Urothelium cell line (cell line): ENCODE measurements at places on chromosomes 3 and 15.

DNA sequence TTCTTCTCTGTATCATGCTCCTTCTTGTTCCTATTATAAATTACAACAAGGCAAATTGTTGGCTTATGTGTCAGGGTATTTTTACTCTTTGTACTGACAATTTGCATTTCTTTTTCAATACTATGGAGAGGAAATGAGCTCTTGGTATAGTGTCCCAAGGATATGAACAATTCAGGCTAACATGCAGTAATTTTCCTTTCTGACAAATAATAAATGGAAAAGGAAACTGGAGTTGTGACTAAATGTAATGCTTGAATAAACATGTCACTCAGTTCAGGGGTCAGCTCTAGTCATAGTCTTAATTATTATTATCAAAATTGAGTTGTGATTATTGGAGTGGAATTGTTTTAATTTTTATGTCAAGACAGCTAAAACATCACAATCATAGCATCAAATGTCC is 256.0 kb upstream of the ZPLD1 start:
- no peak for DNase-seq

DNA sequence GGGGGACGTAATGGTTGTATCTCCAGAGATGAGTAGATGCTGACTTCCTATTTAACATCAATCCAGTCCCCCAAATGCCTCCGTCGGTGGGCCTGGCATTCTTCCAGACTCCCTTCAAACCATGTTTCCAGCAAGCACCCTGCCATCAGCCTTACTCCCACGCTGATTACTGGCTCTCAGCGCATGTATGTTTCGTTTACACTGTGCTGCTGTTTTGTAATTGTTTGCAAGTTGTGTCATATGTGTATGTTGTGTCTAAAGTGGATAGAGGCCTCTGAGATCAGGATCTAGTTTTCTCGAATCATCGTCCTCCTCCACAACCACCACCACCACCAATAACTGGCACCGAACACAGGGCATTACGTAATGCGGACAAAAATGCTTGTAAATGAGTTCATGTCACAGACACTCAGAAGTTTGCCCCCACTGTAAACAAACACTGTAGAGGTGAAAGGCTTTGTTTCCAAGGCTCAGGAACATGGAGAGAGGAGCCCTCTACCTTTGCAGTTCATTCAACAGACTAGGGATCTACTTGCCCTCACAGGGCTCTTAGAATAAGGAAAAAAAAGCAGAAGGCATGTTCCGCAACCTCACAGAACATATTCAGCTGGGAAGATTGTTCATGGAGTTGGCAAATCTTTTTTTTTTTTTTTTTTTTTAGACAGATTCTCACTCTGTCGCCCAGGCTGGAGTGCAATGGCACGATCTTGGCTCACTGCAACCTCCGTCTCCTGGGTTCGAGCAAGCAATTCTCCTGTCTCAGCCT is 46.1 kb upstream of the SEMA4B start:
- DNase-seq = peak; percentile 84

GRCh38 chr3:138395865-138396751 is 38.3 kb upstream of the ESYT3 start:
- DNase-seq = no peak

GRCh38 chr15:81270188-81270587 is 53.8 kb downstream of the STARD5 start:
- no peak for DNase-seq

DNA sequence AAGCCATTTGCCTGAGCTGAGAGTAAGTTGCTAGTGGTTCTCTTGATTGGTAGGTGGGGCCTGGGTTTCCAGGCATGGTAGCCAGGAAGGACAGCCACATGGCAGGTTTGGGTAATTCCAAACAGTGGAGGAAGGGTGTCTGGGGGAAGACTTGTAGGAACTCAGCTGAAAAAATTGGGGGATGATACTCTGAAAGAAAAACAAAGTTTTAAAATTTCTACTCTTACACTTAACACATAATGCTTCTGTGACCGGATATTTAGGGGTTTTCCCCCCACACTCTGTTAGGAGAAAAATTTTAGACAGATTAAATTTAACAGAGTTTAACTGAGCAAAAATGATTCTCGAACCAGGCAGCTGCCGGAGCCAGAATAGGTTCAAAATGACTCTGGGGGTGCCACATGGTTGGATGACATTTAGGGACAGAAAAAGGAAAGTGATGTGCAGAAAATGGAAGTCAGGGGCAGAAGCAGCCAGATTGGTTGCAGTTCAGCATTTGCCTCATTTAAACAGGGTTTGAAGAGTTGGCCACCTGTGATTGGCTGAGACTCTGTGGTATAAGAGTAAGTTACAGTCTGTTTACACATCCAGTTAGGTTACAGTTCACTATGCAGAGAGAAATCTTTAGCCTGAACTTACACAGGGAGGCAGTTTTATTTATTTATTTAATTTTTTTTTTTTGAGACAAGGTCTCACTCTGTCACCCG is 8.1 kb downstream of the B2M start:
- no peak for DNase-seq

DNA sequence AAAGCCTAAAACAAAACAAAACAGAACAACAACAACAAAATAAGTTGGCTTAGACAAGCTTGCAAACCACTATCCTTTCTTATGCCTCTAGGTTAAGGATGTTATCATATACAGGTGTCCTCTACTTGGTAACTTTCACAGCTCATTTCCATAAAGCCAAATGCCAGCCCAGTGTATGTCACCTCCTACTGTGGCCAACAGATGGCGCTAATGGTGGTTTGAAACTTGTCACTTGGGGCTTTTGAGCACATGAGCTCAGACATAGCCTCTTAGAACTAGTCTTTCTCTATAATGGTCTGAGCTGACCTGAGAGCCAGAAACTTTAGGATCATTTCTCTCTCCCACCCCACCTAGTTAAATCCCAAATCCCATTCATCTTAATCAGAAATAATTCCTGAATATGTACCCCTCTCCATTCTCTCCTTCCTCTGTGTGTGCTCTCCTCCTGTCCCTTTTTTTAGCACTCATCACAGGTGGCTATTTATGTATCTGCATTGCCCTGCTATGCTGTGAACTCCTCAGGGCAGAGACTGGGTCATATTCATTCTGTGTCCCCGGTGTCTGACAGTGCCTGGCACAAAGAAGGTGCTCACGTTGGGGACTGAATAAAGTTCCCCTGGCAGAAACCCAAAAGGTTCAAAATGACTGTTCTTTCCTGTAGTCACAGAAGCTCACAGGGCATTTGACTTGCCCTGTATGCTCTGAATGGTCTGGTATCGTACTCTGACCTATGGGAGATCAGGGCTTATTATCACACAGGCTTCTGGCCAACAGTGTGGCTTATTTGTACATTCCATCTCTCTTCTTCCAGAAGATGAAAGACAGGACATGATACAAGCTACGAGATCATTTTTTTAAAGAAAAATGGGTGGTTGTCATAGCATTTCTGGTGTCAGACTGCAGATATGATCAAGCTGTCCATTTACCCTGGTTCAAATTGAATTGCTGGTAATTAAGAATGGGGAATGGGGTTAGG is 319.3 kb upstream of the AZI2 start:
- DNase-seq = peak; percentile 53
